Peyer's patch (tissue), 4 donors: ENCODE measurements at places on chromosomes 11 and 22.
A peak's percentile ranks its signal among the peaks of the same experiment; 100 is the strongest.

DNA sequence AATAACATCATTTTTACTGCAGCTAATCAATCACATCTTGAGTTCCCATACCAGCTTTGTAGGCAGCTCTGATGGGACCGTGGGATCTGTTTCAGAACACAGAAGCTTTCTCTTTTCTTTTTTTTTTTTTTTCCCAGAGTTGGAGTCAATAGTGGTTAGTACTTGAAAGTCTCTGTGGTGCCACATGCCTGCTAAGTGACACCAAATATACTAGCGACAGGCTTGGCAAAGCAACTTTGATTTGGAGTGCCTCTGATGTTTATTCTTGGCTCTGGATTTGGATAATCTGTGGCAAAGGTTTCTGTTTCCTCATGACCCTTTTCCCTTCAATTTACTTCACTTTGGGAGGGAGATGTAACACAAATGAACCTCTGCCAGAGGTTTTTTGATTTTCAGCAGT, 681.4 kb upstream of the TENM4 start:
- no peak for DNase-seq

GRCh38 chr22:17120281-17120680, 879 bp downstream of the TMEM121B start:
- peak; percentile 55 for DNase-seq

DNA sequence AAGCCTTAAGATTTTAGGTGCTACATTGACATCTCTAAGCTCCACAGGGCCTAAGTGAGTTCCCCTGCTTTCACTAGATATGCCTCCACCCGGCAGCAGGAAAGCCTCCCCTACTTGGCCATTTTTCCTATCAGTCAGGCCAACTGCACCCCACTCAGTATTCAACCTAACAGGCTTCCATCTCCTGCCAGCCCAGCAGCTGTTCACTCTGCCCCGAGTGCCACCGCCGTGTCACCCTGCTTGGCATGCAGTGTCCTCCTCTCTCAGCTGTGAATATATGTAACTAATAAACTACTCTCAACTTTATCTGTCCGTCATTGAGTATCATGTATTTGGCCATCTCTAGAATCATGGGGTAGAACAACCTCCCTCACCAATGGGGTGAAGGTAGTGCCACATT, 9.0 kb upstream of the OR6M1 start:
- no peak for DNase-seq

DNA sequence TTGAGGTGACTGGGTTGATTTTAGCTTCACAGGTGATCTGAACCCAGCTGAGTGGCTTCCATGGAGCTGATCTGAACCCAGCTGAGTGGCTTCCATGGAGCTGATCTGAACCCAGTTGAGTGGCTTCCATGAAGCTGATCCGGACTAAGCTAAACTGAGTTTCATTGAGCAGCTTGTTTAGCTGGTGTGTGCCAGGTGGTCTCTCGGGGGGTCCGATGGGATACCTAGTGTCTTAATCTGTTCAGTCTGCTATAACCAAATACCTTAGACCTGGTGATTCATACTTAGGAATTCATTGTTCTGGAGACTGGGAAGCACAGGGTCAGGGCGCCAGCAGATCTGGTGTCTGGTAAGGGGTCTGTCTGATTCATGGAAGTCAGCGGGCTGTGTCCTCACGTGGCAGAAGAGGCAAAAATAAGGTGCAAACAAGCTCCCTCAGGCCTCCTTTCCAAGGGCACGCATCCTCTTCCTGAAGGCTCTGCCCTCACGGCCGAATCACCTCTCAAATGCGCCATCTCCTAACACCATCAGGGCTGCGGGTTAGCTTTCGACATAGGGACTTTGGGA, 52.5 kb upstream of the KCNQ1OT1 start:
- no peak for DNase-seq

- DNase-seq, result no peak
Measured at GRCh38 chr11:118217575-118217974, 7.2 kb downstream of the JAML start.

DNA sequence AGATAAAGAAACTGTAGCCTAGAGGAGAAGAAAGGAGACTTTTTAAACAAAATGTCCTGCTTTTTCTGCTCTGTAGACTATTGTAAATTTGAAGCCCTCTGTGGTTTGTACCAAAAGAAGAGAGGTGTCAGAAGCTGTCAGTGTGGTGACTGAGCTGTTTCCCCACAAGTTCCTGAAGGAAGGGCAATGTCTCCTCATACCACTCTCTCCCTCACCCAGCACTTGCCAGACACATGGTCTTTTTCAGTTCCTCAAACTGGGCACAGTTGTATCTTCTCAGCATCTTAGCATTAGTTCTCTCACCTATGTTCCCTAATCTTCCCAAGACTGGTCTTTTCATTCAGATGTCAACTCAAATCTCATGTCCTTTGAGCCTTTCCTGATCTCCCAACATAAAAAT, 4.3 kb downstream of the BCO2 start:
- no peak for DNase-seq

GRCh38 chr11:66686801-66687750, 9.4 kb upstream of the RBM4B start:
- no peak for DNase-seq

DNA sequence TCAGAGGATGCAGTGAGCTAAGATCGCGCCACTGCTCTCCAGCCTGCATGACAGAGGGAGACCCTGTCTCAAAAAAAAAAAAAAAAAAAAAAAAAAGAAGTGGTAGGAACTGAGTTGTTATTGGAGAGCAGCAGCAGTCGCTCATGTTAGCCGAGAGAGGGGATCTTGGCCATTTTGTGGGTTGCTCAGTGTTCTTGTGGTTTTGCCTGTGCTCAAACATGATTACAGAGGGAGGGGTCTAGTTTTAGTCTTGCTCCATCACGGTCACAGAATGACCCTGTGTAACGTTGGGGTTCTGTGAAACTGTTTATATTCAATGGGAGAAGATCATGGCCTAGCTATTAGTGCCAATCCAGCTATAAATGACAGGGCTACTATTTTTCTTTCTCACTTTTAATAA, 1.9 kb downstream of the DPAGT1 start:
- DNase-seq, result no peak

DNA sequence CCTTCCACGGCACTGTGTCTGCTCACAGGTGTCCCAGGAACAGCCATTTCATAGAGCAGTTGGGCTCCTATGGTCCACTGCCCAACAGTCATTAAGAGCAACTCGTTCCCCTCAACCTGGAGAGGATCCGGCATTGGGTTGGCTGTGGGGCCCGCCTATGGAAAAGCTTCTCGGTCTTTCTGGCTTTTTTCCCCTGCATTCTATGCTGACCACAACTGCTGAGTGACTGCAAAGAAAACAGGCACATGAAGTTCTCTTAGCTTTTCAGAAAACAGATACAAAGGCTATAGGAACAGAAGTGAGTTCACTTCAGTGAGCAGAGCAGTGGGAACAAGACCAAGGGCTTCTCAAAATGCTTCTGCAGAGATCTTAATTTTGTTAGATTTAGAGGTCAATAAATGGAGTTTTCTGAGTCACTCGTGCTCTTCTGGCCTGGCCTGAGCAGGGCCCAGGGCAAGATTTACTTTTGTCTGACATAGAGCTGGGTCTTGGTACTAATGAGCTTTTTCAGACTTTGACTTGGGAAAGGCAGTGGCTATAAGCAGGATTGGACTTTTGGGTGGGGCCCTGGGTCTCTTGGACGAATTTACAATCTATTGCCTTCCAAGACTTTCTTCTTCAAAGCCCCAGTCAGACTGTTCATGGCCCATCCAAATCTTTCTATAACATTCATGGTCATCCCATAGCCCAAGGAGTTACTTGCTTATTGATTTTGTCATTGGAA, 13.6 kb upstream of the APOL5 start:
- DNase-seq, result no peak

- DNase-seq, result no peak
Measured at GRCh38 chr11:30749268-30749667, 163.1 kb upstream of the MPPED2 start.

DNA sequence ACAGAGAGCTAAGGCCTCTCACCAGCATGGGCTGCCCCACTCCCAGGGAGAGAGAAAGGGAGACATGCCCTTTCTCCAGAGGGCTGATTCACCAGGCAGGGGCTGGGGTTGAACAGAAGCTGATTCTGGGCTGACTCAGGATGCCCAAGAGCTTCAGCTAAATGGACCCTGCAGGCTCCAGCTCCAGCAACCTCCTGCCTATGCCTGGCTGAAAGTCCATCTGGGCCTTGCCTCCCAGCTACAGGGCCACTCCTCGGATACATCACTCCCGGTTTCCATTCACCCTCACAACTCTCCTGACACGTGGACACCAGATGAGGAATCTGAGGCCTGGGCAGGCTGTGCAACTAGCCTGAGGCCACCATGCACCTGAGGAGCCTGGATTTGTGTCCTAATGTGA, 215.5 kb downstream of the BUD13 start:
- DNase-seq, result no peak

DNA sequence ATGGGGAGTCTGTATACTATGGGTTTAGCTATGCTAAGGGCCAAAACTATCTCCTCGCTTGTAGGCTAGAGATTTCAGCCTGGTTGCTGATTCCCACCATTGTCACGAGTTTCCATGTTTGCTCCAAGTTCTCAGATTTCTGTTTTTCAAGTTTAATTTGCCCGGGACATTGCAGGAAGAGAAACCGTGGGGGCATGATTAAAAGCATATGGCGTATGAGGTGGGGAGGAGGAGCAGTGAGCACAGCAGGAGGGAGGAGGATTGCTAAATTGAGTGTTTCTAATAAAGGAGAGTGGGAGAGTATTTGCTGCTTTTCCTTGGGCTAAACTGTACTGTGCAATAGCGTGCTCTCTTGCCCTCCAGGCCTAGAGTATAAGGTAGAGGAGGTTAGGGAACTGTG, 558.4 kb downstream of the METTL15 start:
- DNase-seq, result no peak

GRCh38 chr22:22479999-22480532, 28.5 kb downstream of the ZNF280B start:
- DNase-seq, result no peak

DNA sequence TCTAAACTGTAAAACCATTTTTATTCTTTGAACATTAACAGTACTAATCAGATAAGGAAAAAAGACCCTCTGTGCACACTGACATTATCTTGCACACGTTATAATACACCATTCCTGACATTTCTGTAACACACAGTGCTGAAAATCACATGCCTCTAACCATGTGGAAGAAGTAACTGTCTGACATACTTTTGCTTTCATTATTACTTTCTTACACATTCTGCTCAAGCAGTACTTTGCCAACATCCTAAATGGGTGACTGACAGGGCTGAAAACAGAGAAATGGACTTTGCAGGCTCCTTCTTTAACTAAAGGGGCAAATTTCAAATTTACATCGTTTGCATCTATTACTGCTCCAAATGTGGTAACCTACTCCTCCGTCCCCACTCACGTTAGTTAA, 22.8 kb upstream of the TP53AIP1 start:
- no peak for DNase-seq

DNA sequence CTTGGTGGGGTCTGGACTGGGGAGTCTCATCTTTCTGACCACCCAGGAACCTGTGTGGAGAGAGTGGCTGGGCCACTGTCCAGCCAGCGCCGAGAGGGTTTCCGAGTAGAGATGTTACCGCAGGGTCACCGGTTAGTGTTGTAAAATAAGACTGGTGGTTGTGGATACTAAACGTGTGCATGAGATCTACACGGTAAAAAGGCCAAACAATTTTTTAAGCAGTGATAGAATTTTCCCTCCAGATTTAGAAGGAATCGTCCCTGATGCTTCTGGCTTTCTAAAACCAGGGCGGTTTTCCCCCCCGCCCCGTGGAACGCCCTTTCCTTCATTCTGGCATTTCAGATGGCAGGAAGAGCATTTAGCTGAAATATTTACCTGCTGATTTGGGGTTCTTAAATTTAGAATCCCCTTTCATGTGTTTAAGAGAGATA, 72.6 kb upstream of the PPARA start:
- no peak for DNase-seq

DNA sequence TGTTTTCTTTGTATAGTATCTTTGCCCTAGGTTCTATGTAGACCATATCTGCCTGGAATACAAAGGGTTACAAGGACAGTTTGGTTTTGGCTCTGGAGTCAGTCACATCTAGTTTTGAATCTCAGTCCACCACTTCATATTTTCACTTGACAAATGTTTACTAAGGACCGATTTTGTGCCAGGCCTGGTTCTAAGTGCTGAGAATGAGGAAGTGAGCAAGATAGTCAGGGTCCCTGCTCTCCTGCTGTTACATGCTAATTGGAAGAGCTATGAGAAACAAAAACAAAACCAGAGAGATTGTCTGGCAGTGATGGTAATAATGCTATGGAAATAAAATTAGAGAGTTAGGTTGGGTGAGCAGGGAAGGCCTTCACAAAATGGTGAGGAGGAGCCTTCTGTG, 66.1 kb upstream of the ARHGAP20 start:
- DNase-seq, result peak; percentile 35

DNA sequence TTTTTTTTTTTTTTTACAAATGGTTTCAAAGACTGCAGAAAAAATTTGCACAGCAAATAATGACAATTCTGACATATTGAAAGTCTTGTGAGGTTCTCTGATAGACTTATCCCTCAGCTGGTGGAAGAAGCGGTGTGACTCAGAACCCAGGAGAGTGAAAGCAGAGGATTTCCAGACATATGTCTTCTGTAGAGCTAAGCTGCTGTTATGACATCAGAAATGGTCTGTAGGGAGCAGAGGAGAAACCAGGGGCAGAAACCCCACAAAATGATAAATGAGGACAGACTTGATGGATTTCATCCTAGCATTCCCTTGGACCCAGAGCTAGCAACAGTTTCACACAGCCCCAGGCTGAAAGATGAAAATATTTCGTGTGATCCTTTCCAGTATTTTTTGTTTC, 582.6 kb downstream of the METTL15 start:
- no peak for DNase-seq

- no peak for DNase-seq
Measured at GRCh38 chr11:91243051-91243450, 981.6 kb upstream of the FAT3 start.

DNA sequence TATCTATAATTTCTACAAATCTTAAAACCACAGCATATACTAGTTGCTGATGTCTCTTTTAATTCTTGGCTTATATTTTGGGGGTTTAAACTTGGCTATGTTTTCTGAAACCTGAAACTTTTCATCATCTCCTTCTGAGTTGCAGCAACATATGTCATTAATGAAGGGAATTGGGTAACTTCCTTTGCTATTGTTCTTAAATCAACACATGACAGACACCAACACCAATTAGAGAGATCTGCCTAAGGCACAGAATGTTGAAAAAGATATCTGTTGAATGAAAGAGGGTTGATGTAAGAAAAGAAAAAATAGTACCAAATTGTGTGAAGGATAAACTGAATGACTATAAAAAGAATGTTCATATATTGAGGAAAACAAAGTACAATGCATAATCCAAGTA, 10.3 kb upstream of the GAS2 start:
- DNase-seq, result no peak

- no peak for DNase-seq
Measured at GRCh38 chr11:69567951-69568808, 72.8 kb upstream of the CCND1 start.

GRCh38 chr11:45383224-45383623, 97.1 kb upstream of the SYT13 start:
- no peak for DNase-seq

DNA sequence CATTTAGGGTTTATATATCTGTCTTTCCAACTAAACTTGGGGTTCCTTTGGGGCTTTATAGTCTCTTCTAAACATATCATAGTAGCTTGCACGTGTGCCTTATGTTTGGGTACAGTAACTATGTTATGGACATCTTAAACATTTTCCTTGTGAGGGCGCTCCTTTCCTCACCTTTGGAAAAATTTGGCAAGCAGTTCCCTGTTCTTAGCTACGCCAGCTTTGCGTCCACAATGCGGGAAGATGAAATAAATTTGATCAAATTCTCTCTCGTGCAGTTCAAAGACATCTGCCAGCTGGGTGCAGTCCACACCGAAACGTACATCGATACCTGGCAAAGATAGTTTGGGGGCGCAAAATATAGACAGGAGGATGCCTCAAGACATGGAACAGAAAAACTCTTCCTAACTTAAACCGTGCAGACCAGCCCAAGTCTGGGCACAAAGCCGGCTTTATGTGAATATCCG, 548 bp downstream of the FDXACB1 start:
- no peak for DNase-seq
